Fibroblast of skin of abdomen (primary cell): ENCODE measurements at places on chromosomes 6 and 20.

- no peak for DNase-seq
These were observed 12.4 kb downstream of the ELMO2 start for GRCh38 chr20:46393967-46394366.

DNA sequence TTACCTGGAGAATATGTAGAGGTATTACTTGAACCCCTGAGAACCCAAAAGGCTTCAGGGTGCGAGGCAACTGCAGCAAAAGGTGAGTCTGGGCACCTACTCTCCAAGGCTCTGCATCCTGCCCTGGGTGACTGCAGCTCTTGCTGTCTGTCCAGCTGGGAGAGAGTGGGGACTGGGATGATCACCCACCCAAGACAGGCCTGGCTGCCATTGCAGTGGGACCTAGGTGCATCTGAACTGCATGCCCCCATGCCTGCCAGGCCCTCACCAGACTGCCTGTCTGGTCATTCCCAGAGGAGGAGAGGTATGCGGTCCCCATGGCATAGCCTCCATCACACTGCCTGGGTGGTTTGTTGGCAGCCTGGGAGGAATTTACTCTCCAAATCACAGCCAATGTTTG is 563.9 kb downstream of the TFAP2A start:
- no peak for DNase-seq

GRCh38 chr20:35690265-35690664 is 8.9 kb downstream of the NFS1 start:
- no peak for DNase-seq

- no peak for DNase-seq
These were observed 67.0 kb downstream of the FAM50B start for GRCh38 chr6:3916211-3916610.

DNA sequence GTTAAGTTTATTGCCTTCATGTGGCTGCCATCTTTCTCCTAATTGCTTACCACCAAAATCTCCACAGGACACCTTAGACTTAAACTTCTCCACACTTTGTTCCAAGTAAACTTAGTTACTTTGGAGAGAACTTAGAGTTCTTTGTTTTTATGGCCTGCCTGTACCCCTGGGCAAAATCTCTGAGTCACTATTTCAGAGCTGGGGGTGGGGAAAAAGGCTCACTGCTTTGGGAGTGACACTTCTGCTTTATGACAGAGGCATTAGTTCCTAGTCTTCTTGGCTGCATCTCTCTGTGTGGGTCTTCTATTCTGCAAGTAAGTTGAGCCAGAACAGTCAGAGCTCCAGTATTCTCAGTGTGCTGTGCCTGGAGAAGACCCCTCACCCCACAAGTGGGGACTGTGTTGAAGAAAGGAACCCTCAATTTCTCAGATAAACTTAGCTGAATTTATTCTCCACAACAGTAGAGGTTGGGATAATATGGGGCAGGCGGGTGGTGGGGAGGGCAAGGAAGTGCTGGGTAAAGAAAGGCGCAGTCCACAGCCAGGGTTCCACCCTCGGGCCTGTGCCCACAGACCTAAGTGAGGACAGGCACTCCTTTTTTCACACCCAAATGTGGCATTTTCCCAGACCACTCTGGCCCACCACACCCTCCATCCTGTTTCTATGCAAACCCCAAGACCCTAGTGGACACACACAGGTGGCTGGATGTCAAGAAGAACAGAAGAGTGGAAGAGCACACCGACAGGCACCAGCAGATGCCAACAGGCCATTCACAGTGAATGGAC is 636.6 kb upstream of the MAN1A1 start:
- no peak for DNase-seq

GRCh38 chr6:10583509-10583901 is 62.4 kb downstream of the GCNT2 start:
- DNase-seq, result no peak

GRCh38 chr6:150770637-150771036 is 94.9 kb upstream of the MTHFD1L start:
- DNase-seq, result peak; percentile 14

DNA sequence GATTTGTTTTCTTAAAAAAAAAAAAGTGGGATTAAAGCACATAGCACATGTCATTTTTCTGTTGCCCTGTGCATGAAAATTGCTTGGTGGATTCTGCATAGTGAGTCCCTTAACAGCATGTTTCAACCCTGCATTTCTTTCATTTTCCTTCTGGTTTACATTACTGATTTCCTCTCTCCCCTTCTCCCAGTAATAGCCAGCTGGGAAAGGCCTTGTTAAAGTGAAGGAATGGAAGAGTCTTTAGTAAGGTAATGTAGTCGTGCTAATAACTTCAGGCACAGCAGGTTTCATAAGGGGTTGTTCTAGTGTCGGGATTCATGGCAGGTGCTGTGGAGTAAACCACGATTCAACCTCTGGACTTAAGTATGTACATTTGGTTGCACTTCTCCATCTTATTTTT is 202.4 kb downstream of the FARS2 start:
- DNase-seq, result peak; percentile 37

DNA sequence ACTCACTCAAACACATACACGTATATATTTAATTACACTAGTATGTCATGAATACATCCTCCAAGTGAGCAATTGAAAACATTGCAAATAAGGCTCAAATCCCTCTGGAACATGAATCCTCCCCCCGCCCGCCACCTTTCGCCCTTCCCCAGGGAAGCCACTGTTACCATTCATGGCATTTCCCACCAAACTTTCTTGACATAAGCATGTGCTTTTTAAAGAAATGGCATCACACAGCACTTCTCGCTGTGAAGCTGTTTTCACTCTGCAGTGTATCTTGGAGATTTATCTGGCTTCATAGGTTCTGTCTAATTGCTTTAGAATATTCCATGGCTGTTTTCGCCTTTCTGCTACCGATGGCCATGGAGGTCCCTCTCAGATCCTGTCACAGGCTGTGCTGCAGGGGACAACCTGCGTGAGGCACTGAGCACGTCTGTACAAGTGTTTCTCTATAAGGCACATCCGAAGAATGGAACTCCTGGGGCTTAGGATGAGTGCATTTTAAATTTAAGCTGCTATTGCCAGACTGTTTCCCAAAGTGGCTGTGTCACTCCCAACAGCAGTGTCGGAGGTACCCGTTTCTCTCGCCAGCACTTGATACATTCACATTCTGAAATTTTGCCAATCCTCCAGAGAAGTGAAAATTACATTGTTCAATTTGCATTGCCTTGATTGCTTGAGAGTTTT is 22.2 kb upstream of the PHACTR3 start:
- DNase-seq, result peak; percentile 3

GRCh38 chr6:116385459-116385802 is 14.7 kb downstream of the DSE start:
- peak; percentile 70 for DNase-seq

DNA sequence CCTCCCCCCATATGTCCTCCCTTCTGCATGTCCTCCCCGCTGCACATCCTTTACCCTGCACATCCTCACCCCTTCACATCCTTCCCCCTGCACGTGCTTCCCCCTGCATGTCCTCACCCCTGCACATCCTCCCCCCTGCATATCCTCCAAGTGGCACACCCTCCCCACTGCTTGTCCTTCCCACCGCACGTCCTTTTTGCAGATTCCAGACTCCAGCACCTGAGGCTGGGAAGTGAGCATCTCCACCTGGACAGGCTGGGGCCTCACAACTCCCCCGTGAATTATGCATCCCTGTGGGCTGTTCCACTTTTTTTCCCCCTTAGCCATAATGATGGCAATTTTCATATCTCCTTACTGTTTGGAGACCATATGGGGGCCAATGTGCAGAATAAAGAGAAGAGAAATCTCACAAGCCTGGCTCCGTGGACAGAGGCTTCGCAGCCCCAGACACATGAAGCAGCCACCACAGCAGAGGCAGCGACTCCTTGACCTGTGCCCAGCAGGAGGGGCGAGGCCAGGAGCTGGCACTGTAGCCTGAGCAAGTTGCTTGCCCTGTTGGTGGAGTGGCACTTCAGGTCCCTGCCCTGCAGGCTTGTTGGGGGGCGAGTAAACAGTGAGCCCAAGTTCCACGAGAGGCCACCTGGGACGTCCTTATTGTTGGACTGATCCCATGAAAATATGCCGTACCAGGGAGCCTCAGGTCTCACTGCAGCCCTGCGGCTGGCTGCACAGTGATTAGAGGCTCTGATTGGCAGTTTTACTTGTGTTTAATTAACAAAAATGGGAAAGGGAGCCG is 113.1 kb downstream of the SYNDIG1 start:
- no peak for DNase-seq

- DNase-seq, result no peak
These were observed 177.3 kb downstream of the LRFN2 start for GRCh38 chr6:40409716-40410397.

- no peak for DNase-seq
These were observed 40.7 kb downstream of the KCNK5 start for GRCh38 chr6:39188571-39188970.

GRCh38 chr20:41587523-41587922 is 30.7 kb downstream of the CHD6 start:
- DNase-seq, result no peak

DNA sequence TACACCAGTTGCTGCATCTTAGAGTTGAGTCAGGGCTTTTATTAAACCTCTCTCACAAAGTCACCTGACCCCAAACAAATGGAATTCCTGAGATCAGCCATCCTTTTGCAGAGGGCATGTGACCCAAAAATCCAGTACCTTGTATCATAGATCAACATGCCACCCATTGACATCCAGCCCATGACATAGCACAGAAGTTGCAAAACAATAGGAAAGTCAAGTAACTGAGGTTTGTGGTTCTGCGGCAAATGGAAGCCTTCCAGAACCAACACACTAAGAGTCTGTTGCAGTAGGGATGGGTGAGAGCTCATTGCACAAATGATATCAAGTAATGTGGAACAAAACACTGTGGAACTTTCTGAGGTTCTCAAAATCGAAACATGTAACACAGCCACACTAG is 111.2 kb downstream of the PDE7B start:
- peak; percentile 64 for DNase-seq

GRCh38 chr6:104281370-104281769 is 578.3 kb downstream of the HACE1 start:
- DNase-seq, result no peak

- DNase-seq, result no peak
These were observed 2.4 kb downstream of the PCSK2 start for GRCh38 chr20:17229256-17229655.

GRCh38 chr6:113676968-113677367 is 180.2 kb upstream of the MARCKS start:
- DNase-seq, result no peak

DNA sequence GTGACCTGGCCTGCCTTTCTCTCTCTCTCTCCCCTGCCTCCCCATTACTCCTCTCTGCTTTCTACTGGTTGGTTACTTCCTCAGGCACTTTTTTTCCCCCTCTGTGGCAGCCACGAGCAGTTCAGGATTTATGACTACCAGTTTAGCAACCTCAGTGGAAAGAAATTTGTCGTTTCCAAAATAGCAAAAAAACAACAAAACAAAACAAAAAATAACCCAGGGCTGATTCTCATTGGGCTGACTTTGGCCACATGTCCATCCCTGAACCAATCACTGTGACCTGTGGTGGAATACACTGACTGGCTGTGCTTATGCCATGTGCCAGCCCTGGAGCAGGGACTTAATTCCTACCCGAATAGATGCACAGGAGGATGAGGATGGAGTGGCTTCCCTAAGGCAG is 137.4 kb downstream of the TFAP2C start:
- no peak for DNase-seq

DNA sequence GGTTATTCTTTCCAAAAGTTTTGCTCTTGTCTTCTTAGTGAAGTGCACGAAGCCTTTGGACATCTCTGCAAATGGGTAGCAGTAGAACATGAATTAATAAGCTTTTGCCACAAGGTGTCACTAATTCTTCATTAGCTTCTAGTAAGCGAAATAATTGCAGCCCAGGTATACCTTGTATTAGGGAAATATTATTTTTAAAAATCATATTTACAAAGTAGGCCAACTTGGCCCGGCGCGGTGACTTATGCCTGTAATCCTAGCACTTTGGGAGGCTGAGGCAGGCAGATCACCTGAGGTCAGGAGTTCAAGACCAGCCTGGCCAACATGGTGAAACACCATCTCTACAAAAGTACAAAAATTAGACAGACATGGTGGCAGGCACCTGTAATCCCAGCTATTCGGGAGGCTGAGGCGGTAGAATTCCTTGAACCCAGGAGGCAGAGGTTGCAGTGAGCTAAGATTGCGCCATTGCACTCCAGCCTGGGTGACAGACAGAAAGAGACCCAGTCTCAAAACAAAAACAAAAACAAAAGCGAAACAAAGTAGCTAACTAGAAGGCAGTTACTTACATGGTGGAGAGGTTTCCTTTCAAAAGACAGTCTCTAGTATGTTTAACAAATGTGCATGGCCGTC is 8.8 kb upstream of the RSPH3 start:
- peak; percentile 6 for DNase-seq

GRCh38 chr20:57698867-57699275 is 10.9 kb downstream of the PMEPA1 start:
- DNase-seq, result peak; percentile 22

DNA sequence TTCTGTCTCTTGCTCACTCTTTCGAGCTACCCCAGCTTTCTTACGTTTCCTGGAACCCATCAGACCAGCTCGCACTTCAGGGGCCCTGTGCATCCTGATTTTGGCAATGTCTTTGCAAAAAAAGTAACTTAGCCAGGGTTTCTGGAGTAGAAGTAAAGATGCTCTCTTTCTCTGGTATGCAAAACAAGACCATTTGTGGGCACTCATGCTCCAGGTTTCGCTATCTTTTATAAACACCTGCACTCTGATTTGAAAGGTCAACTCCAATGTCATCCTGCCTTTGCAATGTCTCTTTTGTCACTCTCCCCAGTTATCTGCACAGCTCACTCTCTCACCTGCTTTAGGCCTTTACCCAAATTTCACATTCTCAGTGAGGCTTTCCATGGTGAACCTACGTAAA is 869.1 kb downstream of the QKI start:
- DNase-seq, result no peak

DNA sequence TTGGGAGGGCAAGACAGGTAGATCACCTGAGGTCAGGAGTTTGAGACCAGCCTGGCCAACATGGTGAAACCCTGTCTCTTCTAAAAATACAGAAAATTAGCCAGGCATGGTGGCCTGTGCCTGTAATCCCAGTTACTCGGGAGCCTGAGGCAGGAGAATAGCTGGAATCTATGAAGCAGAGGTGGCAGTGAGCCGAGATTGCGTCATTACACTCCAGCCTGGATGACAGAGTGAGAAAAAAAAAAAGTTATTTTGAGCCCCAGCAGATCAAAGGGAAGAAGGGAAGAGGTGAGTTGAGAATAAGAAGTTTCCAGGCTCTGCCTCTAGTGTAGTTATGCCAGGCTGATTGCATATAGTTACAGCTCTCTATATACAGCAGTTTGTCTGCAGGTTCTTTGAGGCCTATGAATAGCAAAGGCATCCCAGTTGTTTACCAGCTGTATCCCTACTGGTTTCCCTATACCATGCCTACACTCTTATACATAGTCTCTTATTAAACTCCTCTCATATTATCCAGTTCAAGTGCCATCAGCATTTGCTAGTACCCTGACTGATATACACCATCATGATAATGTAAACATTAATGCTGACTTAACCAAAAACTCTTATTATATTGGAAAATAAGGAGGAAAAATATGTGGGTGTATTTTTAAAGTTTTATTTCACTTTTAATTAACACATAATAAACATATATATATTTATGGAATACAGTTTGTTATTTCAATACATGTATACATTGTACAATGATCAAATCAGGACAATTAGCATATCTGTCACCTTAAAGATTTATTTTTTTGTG is 823.6 kb upstream of the ADGRB3 start:
- no peak for DNase-seq

GRCh38 chr6:157600807-157601206 is 219.8 kb downstream of the ZDHHC14 start:
- no peak for DNase-seq
